Amniotic epithelial cell (primary cell): ENCODE measurements at places on chromosomes 12 and 14.

DNA sequence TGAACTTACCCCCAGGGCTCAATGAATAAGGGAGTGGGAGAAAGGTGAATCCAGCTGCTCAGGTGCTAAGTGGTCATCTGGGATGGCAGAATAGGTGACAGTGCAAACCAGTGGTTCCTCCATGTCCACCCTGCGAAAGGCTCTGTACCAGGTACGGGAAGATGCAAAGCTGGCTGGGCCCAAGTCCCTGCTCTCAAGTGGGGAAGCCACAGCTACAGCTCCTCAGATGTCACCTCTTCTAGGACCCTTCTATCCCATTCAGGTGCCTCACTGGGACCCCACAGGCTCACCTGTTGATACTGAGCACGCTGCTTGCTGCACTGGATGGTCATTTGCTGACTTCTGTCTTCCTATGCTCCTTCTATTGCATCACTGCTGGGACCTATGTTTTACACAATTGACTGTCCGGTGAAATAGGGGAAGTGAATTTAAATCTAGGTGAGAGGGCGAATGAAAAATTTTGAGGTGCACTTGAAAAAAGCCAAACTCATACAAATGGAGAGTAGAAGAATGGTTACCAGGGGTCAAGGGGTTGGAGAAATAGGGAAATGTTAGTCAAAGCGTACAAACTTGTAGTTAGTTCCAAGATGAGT lies 20.3 kb upstream of the PPP4R4 start:
- DNase-seq, result no peak

GRCh38 chr12:25382311-25383106 lies 131.8 kb upstream of the KRAS start:
- DNase-seq, result no peak

DNA sequence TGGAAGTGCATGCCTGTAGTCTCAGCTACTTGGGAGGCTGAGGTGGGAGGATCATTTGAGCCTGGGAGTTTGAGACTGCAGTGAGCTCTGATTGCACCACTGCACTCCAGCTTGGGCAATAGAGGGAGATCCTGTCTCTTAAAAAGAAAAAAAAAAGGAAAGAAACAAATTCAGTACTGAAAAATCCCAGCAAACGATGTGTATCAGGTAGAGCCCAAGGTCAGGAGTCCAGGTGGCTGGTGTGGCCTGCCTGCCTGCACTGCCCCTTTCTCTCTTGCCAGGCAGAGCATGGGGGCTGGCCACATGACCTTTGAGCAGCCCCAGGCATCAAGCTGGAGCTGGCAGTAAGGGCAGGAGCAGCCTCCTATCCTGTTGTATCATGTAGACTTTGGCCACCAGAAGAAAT lies 31.8 kb downstream of the ELK3 start:
- no peak for DNase-seq

DNA sequence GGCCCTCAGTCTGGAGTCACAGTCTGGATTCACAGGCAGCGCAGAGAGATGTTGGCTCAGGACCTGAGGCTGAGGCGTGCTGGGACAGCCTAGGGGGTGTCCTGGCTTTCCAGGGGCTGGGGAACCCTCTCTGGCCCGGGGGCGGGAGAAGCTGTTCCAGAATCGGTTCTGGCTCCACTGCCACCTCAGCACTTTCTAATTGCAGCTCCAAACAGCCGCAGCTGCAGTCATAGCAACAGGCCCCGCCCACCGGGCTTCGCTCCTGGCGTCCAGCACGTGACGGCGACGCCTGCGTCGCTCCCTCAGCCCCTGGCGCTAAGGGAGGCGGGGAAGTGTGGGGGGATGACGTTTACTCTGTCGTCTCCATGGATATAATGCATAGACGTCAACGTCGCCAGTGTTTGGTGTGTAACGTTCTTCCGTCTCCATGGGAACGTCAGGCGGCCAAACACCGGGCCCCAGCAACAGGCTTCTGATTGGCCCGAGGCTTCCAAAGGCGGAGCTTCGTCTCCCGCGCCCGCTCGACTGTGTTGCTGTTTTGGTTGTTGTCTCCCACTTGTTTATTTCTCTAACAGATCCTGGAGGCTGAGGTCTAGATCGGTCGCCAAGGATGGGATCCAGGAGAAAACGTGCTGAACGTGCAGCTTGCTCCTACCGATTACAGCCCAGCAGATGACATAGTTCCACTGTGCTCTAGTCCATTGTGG lies 19.7 kb upstream of the FOS start:
- DNase-seq, result peak; percentile 99

- DNase-seq, result no peak
Measured at GRCh38 chr12:104662908-104663307, 206.2 kb downstream of the CHST11 start.

GRCh38 chr12:111283521-111283920 lies 85.4 kb downstream of the PHETA1 start:
- DNase-seq, result no peak

- DNase-seq, result peak; percentile 17
Measured at GRCh38 chr14:30417121-30417520, 141.8 kb upstream of the G2E3 start.

GRCh38 chr12:46743456-46743855 lies 82.3 kb downstream of the SLC38A4 start:
- no peak for DNase-seq

GRCh38 chr14:61174441-61174891 lies 106.7 kb downstream of the TMEM30B start:
- DNase-seq, result no peak

GRCh38 chr12:34051486-34051885 lies 29.2 kb downstream of the ALG10 start:
- no peak for DNase-seq

GRCh38 chr12:72236071-72236705 lies 36.0 kb upstream of the TRHDE start:
- no peak for DNase-seq

DNA sequence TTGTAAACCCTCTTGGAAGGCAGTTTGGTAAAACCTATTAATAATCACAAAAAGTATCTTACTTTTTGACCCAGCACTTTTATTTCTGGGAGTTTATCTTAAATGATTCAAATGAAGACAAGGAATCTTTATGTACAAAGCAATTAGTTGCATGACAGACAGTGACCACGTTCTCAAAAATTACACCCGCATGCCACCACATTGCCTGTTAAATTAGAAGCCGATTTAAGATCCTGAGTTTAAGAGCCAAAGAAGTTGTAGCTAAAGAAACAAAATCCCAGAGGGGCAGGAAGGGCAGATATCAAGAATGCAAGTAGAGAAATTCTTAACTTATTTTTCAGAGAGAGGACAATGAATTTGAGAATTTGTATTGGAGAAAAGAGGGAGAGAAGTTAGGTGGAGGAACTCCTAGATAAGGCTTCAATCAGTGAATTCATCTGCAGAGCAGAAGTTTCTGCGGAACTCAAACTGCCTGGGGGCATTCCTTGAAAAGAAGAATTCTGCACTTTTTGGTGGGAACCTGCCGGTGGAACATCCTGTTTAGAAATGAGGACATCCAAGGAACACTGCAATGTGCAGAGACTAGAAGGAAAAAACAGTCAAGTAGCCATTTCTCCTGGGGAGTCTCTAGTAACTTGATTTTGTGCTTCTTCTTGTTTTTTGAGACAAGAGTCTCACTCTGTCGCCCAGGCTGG lies 1.1 kb upstream of the RIOX1 start:
- DNase-seq, result no peak

DNA sequence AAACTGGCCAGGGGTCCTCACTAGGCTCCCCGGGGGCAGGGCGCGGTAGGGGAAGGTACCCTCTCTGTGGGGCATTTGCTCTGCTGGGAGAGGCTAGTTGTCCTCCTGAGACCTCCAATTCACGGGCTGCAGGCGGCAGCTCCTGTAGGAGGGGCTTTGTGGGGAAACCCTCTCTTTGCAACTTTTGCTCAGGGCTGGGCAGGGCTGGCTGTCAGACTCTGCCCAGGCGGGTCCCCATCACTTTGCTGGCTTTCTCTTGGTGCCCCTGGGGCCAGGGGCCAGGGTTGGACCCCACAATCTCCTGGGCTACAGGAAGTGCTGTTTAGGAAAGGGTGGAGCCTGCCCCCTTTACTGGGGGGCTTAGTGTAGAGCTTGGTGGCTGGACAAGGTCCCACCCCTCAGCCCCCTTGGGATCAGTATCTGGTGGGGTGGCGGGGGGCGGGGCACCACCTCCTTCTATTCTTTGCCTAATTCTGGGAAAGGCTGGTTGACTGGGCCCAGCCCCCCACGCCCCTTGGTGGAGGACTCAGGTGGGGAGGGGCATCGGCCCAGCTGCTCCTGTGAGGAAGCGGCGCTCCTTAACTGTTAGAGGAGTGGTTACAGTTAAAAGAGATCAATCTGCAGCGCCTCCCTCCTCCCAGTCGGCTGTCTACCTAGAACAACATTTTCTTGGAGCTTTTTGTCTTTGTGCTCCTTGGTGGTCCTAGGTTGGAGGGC lies 918.7 kb downstream of the AACS start:
- DNase-seq, result peak; percentile 1

DNA sequence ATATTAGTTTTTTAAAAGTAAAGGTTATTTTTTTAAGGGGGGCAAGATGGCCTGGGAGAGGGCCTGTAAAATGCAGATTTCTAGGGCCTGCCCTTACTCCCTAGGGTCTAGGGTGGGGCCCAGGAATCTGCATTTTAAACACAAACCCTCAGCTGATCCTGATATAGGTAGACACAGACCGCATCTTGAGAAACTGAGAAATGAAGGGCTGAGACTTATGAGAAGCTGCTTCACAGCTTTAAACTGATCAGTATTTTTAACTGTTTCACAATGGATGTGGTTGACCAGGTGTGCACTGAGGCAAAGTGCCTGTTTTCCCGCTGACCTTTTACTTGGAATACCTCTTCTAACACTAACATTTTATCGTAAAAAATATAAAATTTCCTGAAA lies 84.0 kb downstream of the CCDC88C start:
- no peak for DNase-seq

DNA sequence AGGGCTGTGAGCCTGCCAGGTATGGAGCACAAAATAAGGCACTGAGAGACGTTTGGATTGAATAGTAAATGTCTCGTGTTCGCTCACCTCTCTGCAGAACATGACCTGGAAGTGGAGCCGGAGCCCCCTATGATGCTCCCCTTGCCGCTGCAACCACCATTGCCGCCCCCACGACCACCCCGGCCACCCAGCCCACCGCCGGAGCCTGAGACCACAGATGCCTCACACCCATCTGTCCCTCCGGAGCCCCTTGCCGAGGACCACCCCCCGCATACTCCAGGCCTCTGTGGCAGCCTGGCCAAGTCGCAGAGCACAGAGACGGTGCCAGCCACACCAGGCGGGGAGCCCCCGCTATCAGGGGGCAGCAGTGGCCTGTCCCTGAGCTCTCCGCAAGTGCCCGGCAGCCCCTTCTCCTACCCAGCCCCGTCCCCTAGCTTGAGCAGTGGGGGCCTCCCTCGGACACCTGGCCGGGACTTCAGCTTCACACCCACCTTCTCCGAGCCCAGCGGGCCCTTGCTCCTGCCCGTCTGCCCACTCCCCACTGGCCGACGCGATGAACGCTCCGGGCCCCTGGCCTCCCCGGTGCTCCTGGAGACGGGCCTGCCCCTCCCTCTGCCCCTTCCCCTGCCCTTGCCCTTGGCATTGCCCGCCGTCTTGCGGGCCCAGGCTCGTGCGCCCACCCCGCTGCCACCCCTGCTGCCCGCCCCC lies 18.7 kb downstream of the SETD1B start:
- no peak for DNase-seq

- DNase-seq, result no peak
Measured at GRCh38 chr14:74522740-74523139, 29.2 kb downstream of the ISCA2 start.

- DNase-seq, result peak; percentile 80
Measured at GRCh38 chr12:77118696-77119095, 53.3 kb upstream of the E2F7 start.

DNA sequence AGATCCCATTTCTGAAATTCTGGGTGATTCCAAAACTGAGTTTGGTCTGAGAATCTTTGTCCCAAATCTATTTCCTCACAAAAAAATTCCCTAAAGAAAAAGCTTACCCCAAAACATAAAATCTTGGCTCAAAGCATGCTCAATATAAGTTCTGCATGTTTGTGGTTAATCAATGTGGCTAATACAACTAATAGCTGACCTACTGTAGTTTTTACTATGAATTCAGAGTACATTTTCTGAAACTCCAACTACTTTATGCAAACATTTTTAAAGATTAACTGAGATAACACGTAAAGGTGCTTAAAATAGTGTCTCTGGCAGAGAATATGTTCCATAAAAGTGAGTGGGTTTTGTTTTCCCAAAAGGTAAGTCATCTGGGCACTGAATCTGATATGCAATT lies 133.1 kb downstream of the MED13L start:
- DNase-seq, result no peak

- peak; percentile 74 for DNase-seq
Measured at GRCh38 chr12:51622564-51622963, 31.5 kb downstream of the SCN8A start.

- no peak for DNase-seq
Measured at GRCh38 chr12:56725723-56726102, 614 bp upstream of the NACA start.

DNA sequence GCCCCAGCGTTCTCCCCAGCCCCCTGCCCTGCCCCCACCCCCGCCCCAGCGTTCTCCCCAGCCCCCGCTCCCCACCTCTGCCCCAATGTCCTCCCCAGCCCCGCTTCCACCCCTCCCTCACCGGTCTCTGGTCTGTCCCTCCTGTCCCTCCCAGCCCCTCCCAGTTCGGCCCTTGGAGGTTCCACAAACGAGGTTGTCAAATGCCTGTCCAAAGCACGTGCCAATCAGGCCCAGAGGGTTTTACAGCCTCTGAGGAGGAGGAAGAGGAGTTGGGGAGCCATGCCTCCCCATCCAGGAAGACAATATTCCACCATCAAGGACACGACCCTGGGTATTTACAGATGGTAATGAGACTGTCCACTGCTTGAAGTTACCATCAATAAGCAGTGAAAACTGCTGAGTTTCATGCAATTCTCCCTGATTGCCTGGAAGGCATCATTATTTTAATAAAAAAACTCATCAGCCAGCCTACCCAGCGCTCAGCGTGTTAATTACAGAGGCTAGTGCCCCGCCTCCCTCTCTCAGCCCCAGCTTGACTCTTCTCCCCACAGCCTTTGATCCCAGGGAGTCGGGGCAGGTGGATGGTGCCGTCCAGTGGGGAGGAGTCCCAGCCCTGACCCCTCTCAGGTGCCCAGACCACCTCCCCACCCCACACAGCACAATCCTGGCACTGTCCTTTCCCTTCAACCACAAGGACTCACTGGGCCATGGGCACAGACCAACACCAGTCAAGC lies 30.6 kb upstream of the C14orf180 start:
- DNase-seq, result no peak

GRCh38 chr12:118319627-118320026 lies 53.1 kb downstream of the TAOK3 start:
- no peak for DNase-seq

DNA sequence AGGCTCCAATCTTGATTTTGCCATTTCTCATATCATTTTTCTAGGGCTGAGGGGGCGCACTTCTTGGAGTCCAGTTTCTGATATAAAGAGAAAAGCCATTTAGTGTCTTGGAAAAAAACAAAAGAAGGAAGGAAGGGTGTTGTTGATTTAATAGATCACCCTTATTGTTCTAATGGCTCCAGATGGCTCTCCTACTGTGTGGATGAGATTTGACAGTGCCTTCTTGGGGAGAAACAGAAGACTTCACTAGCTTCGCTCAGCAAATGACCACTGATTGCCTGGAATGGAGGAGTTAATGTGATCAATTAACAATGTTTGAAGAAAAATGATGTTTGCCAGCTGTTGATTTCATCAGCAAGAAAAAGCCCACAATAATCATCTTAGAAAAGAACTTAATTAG lies 216.2 kb downstream of the APAF1 start:
- DNase-seq, result no peak

GRCh38 chr12:53677016-53677799 lies 1.3 kb upstream of the ATP5MC2 start:
- DNase-seq, result no peak
